ENCODE measurements at places on chromosomes 7 and 10. TPM values are rescaled to one million over a fixed set of nuclear protein-coding genes. Genes with fewer than 3 reads are reported as not detected.

The CALHM3 gene
- total RNA-seq = not detected

The NAT16 gene
- total RNA-seq = not detected

The TAC1 gene
- total RNA-seq = not detected

The GLI3 gene
- 5.9 TPM for total RNA-seq

The PDSS1 gene
- 9.6 TPM for total RNA-seq

The LMTK2 gene
- 14.3 TPM for total RNA-seq

The FOXI2 gene
- total RNA-seq = not detected

The SLC13A1 gene
- not detected for total RNA-seq

The EFCAB10 gene
- total RNA-seq = under 0.01 TPM

The C10orf53 gene
- total RNA-seq = not detected

The EPO gene
- total RNA-seq = not detected

The HOXA11 gene
- total RNA-seq = 17.8 TPM
